ENCODE measurements at places on chromosomes 6 and 20. TPM values are rescaled to one million over a fixed set of nuclear protein-coding genes. Genes with fewer than 3 reads are reported as not detected.

RBM12 gene
- total RNA-seq = 8.9 TPM

RAD21L1 gene
- total RNA-seq = not detected

LY6G5C gene
- total RNA-seq = 0.96 TPM

SLC35D3 gene
- not detected for total RNA-seq

COX4I2 gene
- total RNA-seq = 61.4 TPM

DNA sequence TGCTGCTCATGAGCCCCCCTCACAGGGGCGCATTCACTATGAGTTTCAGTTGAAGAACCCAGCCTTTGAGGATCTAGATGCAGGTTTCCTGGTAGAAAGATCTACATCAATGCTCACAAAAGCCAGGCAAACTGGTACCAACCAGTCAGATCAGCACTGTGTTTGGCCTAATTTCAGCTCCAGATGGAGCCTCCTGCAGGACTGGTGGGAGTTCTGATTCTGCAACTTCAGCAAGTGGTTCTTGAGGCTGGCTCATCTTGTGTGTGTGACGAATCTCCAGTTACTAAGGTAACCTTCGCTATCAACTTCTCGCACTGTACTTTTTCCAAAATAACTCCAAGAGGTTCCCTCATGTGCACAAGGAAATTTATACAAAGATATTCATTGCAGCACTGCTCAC, 118.8 kb downstream of the ZMYND8 start:
- DNase-seq = no peak

GRCh38 chr6:151370509-151371078, 20.8 kb downstream of the ZBTB2 start:
- DNase-seq = no peak
